ENCODE measurements at places on chromosomes 13 and 19.

DNA sequence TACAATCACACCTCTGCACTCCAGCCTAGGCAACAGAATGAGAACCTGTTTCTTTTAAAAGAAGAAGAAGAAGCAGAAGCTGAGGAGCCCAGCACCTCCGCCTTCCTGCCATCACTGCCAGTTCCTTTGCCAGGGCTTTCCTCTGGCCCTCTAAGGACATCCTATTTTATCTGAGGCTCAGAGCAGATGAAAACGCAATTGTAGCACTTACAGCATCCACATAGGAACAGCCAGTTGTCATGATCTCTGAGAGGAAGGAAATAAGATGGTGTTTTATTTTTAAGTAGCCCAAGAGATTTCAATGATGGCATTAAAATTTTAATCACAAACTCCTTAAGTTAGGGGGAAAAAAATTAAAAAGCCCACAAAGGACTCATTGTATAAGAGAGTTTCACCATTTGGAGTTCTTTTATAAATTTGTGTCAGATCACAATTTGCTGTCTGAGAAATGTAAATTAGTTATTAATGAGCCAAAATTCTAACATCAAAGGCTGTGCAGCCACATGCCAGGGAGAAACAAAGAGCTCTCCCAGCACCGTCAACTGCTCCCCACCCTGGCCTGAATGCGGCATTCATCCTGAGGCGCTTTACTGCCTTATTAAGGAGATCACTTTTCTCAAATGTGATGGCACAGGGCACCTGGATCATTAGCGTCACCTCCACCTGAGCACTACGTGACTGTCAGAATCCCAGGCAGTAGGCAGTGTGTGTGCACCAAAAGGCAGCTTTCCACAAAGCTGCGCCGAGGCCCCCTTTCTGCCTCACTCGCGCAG is 393.0 kb downstream of the FOXO1 start:
- no peak for DNase-seq

DNA sequence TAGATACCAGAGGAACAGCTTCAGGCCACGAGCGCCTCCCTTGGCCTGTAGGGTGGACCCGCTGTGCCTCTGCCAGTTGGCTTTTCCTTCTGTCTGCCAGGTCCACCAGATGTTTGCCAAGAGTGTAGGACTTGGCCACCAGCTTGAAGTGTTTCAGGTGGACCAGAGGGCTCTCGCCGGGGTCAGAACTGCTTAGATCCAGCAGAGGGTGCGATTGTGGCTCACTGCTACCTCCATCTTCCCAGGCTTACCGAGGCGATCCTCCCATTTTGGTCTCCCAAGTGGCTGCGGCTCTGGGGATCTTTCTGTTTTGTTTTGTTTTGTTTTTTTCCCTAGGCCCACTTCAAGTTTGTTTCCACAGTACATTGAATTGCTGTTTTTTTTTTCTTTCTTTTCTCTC is 23.0 kb upstream of the ZNF730 start:
- no peak for DNase-seq

DNA sequence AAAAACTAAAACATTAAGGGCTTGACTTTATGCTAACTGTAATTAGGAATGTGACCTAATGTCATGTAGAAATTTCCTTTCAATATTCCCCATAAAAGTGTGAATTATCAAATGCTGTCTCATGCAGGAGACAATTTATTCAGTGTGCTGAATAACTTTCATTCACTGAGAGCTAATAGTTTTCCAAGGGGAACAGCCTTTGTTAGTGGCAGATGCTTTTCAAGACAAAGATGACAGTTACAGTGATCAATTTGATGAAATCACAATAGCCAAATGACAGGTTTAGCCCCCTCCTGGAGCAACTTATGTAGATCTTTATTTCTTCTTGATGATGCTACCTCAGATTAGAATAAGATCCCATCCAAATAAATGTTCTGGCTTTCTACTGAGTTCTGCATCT is 275.5 kb downstream of the ITGBL1 start:
- DNase-seq = no peak

DNA sequence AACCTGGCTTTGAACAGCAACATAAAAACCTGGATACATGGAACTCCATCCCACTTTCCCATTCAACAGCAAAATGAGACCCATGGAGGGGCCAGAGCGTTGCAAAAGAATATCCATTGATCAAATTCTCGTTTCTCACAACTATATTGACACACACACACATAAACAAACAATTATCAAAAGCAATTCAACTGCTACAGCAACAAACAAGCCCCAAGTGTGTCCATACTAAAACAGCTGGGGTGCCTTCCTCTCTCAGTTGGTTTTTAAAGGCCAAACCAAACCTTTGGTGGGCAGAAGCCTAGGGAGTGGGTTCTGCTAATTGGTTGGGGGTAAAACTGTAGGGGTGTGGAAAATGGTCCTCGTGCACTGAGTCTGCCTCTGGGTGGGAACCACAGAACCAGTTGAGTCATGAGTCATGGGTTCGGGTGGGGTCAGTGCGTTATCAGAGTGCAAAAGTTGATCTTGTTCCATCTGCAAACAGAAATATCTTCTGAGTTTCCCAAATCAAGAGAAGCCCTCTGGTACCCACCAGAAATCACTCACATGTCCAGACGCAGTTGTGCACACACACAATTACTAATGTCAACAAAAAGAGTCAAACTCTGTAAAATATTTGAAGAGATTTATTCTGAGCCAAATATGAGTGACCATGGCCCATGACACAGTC is 18.5 kb downstream of the GPR42 start:
- DNase-seq = peak; percentile 55

- DNase-seq = peak; percentile 75
These were observed 20.5 kb downstream of the DZIP1 start for GRCh38 chr13:95624020-95624419.

GRCh38 chr13:114110091-114110829 is 22.2 kb downstream of the RASA3 start:
- DNase-seq = no peak

GRCh38 chr19:58476498-58477015 is 405 bp downstream of the ZNF446 start:
- peak; percentile 58 for DNase-seq

- no peak for DNase-seq
These were observed 20.8 kb downstream of the DPF1 start for GRCh38 chr19:38203197-38203596.

DNA sequence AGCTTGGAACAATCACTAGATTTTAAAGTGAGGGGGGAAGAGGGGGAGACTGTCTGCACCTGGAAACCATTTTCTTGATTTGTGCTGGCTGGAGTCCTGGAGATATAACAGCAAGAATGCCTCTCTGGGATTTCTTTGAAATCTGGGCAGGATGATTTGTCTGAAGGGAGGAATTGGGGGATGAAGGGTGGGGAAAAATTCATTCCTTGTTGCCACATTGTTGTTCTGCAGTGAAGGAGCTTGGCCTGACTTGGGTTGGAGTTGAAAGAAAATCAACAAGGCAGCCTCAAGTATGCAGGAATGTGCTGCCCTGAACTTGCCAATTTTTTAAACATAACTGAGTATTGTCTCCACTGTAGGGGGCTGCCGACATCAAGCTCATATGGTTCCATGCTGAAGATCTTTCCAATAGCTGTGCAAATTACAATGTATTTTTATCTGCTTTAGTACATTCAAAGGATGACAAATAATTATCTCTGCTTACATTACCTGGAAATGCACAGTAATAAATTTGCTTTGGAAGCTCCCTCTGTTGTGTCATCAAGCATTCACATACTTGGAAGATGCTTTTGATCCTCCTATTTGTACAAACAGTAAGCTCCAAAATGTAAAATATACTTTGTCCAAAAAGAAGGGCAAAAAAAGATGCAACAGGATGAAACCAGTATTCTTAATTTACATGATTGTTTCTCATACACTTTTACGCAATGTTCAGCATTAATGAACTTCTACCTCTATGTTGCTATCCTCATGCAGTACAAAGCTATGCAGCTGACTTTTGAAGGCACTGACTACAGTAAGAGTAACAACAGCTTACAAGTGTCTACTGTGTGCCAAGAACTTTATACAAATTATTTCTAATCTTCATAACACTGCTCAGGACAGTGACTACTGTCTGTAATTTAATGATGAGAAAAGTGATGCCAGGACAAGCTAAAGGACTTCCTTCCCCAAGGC is 627.9 kb upstream of the KLF12 start:
- no peak for DNase-seq

DNA sequence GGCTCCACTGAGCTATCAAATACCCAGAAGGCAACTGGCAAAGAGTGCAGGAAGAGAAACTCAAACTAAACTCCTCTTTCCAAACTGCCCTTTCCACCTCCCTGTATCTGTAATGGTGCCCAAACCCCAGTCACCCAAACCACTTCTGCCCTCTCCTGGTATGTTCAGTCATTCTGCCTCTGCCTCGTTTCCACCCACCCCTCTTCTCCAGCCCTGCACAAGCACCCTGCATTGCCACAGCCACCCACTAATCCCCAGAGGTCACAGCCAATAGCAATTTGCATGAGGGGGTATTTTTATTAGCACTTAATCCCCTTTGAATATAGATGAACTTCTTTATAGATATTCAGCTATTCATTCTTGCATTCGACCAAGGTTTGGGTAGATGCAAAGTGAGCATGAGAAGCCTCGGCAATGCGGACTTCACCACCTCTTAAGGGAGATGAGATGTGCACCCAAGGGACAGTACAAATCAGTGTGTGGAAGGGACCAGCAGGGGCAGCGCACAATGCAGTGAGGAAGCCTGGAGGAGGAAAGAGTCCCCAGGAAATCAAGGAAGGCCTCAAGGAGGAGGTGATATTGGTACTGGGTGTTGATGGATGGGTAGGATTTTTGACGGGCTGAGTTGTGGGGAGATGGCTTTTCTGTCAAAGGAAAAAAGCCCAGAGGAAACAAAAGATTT is 12.4 kb downstream of the TMEM272 start:
- peak; percentile 46 for DNase-seq

DNA sequence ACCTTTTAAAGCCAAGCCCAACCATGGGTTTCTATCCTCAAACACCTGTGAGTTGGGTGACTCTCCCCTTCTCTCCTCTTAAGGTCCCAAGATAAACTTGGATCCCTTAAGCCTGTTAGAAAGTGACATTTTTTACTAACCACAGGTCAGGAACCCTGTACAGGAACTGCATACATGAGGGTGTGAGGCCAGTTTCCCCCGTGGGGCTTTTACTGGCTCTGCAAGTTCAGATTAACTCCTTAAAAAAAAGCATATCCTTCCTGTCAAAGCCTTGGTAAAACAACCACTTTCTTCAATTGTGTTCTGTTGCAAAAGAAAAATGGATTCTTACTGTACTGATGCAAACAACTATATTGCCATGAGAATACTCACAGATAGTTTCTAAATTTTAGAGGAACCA is 2638.7 kb upstream of the PCDH20 start:
- DNase-seq = peak; percentile 14

DNA sequence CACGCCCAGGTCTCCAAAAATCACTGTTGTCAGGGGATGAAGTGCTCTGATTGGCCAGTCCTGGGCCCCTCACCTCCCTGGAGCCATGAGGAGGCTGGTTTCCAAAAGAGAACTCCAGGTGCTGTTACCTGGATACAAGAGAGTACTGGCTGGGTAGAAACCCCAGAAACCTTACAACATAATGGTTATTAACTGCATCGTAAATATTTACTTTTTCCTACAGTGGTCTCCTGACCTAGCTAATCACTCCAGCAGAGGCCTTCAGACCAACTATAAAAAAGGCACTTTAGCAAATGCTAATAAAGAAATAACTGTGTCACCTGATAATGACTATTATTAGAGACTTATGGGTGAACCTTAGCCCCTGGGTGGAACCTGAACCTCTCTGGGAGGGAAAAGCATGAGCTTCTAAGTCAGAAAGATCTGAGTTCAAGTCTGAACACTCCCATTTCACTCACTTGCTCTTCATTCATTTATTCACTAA is 1.5 kb upstream of the IGSF23 start:
- no peak for DNase-seq

GRCh38 chr13:67343777-67344176 is 113.6 kb upstream of the PCDH9 start:
- DNase-seq = no peak

GRCh38 chr13:33537676-33538075 is 252.1 kb upstream of the STARD13 start:
- no peak for DNase-seq

DNA sequence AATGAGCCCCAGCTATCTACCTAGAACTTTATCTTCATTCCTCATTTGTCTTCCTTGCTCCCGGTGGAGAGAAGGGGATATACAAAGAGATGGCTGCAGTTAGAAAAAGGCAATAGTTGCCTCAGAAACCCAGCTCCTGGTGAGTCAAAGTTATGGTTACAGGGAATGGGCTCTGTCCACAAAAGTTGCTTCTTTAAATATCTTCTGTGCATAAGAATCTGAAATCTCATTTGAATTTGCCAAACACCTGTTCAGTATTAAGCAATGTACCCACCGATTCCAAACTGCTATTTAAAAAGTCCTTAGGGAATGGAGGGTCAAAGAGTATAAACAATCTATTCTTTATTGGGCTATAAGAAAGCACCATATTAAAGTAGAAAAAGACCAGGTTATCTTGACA is 48.4 kb downstream of the DCLK1 start:
- DNase-seq = no peak

GRCh38 chr13:113115363-113116205 is 7.0 kb upstream of the F10 start:
- no peak for DNase-seq

DNA sequence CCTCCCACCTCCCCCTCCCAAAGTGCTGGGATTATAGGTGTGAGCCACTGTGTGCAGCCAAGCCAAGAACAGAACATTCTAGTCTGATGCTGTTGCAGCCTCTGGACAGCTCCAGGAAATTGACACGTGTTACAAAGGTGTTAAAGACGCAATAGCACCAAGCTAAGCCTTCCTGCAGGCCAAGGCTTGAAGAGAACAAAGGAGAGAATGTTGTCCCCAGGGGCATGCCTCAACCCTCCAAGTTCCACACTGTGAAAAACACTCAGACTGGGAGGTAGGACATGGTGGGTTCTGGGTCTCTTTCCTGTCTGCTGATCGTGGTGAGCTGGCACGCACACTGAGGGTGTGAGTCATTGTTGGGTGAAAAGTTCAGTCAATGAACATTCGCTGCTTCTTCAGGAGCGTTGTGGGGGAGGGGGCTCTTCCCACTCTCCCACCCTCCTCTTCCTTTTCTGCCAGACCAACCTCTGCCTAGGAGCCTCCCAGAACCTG is 5.3 kb upstream of the PTPRS start:
- peak; percentile 45 for DNase-seq

GRCh38 chr13:20230913-20231838 is 943 bp downstream of the GJB6 start:
- no peak for DNase-seq

GRCh38 chr13:46542833-46543232 is 10.1 kb upstream of the LRCH1 start:
- DNase-seq = no peak

DNA sequence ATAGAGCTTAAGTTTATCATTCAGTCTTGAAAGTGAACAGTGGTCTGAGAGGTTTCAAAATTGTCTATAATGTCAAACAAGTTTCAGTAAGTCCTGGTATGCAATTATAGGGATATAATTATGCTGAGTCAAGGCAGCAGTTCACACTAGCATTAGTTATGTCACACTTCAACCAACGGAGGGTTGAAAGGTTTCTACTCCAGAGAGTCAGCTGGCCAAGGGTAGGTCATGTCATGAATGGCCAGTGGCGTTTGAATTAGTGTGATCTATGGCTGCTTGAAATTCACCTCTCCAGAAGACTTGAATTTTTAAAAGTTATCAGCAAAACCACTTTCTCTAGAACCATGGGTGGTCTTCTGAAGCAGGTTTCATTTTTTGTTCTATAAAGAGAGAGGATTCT is 108.6 kb downstream of the TNFRSF19 start:
- no peak for DNase-seq
